ENCODE measurements at places on chromosomes 12 and 14.

- no peak for DNase-seq
Observed at GRCh38 chr12:4987076-4988046, 56.3 kb upstream of the KCNA5 start.

- DNase-seq = no peak
Observed at GRCh38 chr14:104734991-104735779, 11.2 kb downstream of the ADSS1 start.

DNA sequence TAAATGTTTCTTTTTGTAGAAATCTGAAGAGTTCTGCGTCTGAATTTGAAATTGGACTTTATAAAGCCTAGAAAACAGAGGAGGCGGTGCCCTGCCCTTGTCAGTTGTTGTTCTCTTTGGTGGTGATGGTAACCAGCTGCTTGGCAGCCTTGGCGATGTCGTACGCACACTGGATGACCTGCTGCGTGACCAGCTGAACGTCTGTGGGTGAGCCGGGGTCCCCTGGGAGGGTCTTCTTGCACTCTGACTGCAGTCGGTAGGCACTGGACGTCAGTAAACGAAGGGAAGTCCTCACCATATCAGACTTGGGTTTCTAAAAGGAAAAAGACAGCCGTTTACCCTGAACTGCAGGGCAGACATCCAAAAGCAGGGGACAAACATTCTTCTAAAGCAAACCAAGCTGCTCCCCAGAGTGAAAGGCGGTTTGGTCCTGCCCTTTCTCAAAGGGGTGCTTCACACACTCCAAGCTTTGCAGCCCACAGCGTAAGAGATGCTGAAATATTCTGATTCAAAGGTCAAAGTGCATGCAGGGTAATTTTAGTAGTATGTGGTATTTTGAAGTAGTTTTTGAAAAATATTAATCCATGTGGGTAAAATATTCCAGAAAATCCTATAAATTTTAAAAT lies 32.9 kb downstream of the TCHP start:
- DNase-seq = no peak

GRCh38 chr12:82176026-82176425 lies 182.2 kb downstream of the CCDC59 start:
- DNase-seq = no peak

DNA sequence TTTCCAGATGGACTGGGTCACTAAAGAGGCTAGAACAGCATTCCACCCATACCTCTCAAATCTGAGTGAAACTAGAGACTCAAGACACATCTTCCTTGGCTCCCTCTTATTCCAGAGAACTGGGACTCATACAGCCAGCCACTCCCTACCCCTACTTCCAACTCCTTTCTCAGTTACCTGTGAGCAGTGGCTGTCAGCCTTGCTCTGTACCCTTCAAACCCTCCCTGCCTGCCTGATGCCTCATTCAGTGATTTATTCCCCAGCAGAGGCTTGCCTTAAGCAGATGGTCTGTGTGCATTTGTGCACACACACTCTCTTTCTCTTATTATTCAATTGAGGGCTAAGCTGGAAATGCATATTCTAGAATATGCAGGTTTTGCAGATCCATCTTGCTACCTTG lies 14.6 kb downstream of the GPR84 start:
- DNase-seq = no peak

DNA sequence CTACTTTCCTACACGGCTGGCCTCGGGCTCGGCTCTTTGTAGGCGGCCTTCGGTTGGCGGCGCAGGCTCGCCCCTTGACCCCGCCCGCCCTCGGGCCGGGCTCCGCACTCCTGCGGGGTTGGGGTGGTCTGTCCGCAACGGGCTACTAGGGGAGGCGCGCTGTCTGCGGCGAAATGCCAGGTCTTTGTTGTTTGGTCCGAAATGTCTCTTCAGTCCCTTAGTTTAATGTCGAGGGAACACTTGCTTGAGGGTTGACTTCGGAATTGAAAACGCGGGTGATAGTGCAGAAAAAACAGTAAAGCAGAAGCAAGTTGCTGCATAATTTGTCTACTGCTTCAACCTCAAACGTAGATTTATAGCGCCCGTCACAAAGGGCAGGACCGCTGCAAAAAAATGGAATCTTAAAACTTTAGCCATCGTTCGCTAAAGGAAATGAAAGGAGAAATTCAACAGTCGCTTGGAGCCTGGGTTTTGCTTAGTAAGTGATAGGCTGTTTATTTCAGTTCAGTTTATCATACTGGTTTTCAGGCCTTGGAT lies 390 bp downstream of the JKAMP start:
- no peak for DNase-seq

- no peak for DNase-seq
Observed at GRCh38 chr12:25308756-25309155, 58.0 kb upstream of the KRAS start.

DNA sequence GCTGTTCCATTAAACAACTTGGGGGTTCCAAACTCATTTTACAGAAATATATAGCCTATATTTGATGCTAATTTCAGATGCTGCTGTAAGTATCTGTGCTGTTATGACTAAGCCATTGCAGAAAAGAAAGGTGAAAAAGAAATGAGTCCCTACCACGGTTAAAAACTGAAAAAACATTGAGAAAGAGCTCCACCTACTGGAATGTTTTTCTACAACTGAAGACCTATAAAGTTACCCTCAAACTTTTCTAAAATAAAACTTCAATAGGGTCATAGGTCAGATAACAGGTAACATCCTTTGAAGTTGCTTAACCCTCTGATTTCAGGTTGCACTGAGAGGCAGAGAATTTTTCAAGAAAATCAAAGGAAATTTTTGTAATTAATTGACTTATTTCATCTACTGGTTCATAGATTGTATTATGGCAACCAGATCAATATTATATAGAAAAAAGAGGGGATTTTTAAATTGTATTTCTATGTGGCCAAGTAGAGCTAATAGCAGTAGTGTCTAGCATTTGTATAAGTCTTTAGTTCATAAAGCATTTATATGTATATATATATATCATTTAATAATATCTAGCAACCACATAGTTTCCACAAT lies 279.9 kb downstream of the RPS29 start:
- peak; percentile 6 for DNase-seq

DNA sequence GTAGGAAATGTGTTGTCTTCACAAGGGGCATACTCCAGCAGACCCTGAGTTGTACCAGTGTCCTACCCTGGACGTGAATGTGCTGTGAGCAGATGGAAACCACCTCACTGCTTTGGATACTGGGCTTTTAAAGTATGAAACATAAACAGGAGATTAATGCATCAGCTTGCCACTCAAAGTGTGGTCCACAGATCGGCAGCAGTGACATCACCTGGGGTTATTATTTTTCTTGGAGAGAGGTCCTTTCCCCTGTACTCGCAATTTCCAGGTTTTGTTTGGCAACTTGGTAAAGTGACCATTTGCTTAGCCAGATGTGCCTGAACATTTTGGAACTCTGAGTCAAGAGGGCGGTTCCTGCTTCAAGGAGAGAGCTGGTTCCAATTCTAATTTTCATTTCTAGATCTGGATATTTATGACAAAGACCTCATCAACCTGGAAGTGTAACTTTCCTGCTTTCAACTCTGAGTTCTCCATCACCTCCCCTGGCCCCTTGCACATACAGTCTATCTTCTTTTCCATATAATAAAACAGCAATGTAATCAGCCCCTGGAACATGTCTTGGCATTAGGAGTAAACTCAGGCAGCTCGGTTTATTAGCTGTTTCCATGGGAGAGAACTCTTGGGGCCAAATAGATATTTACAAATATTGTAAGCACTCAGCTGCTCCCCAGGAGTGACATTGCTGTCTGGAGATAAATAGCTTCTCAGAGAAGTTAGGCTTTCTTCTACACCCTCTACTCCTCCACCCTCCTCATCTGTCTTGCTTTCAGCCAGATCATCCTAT lies 237.0 kb upstream of the TBX3 start:
- no peak for DNase-seq

- DNase-seq = no peak
Observed at GRCh38 chr14:24673534-24674203, 39.7 kb upstream of the GZMB start.

DNA sequence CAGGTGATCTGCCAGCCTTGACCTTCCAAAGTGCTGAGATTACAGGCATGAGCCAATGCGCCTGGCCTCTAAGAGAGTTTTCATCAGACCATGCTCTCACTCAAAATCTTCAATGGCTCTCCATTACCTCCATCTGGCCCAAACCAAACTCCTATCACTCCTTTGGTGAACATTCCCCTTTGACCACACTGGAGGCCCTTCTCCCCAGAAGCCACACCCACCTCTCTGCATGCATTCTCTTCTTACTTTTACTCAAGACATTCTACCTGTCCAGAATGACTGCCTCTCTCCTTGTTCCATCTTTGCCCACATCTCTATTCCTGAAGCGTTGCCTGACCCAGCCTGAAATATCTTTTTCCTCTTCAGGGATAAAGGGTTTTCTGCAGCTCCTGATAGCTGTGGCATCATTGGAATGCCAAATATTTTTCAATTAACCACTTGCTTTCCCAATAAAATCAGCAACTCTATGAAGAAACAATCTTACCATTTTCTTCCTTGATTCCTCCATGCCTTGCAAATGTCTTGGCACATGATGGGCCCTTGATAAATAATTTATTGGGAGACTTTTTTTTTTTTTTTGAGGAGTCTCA lies 15.5 kb downstream of the PLEK2 start:
- DNase-seq = no peak

- peak; percentile 6 for DNase-seq
Observed at GRCh38 chr14:31070431-31070830, 44.3 kb upstream of the STRN3 start.

GRCh38 chr14:29993143-29993542 lies 65.5 kb upstream of the PRKD1 start:
- DNase-seq = no peak

GRCh38 chr12:107362960-107363359 lies 269.6 kb upstream of the CRY1 start:
- no peak for DNase-seq

DNA sequence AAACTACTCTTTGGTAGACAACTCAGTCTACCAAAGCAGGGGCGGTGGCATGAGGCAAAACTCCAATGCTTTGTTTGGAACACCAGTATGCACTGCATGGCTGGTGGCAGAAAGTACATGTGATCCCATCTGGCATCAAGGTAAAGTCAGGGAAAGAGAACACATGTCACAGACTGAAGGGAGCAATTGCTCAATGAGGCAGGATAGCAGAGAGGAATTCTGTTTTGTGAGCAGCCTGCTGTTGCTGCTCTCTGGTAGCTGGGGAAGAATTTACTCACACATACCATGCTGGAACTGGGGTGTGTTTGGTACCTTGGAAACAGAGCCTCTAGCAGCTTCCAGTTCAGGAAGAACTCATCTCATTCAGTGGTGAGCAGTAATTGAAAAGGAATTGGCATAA lies 84.8 kb downstream of the HELB start:
- DNase-seq = no peak

- no peak for DNase-seq
Observed at GRCh38 chr14:35368139-35368460, 36.4 kb downstream of the NFKBIA start.

DNA sequence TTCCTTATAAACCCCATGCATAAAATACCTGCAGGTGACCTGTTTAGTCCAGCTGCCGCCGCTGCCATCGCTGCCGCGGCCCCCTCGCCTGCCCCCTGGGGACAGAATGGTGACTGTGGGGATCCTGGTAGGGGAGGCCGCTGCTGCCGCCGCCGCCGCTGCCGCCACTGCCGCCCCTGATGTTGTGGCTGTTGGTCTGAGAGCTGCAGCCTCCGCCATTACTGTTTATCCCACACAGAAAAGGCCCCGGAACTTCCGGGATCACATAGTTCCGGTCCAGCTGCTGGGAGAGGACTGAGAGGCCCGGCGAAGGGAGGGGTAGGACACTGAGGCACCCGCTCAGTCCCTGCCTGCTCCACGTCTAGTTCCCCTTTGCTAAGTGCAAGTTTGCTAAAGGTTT lies 244.9 kb downstream of the C12orf50 start:
- DNase-seq = no peak

- DNase-seq = peak; percentile 94
Observed at GRCh38 chr12:75814851-75815754, 216.5 kb downstream of the PHLDA1 start.

- no peak for DNase-seq
Observed at GRCh38 chr12:72829838-72830237, 557.7 kb downstream of the TRHDE start.

DNA sequence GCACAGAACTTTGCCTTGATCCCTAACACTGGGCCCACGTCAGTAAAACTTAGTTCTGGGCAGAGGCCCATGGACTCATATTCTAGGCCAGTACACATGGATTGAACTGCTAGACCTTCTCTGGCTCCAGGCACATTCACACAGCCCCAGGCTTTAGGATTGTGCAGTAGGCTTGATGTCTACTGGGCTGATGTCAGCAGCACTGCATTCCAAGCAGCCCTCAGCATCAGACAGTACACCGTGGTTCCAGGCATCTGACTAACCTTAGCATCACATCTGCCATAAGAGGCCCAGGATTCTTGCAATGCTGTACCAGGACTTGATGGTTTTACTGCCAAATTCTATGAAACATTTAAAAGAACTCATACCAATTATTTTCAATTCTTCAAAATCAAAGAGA lies 301.9 kb downstream of the CCER1 start:
- no peak for DNase-seq

DNA sequence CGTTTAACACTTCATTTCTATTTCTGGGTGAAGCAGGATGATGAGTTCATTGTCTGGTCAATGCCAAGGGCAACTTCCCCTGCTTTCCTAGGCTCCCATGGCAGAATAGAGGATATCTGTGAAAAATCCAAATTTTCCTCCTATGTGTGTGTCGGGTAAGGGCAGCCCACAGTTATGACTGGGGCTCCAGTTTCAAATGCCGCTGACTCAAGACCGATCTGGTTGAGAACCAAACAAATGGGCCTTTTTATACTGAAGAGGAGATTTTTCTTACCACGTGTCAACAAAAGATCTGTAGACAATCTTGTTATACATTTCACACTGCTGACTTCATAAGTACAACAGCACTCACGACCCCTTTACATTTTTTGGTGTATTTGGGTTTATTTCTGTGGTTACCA lies 120.8 kb downstream of the CHST11 start:
- DNase-seq = no peak

DNA sequence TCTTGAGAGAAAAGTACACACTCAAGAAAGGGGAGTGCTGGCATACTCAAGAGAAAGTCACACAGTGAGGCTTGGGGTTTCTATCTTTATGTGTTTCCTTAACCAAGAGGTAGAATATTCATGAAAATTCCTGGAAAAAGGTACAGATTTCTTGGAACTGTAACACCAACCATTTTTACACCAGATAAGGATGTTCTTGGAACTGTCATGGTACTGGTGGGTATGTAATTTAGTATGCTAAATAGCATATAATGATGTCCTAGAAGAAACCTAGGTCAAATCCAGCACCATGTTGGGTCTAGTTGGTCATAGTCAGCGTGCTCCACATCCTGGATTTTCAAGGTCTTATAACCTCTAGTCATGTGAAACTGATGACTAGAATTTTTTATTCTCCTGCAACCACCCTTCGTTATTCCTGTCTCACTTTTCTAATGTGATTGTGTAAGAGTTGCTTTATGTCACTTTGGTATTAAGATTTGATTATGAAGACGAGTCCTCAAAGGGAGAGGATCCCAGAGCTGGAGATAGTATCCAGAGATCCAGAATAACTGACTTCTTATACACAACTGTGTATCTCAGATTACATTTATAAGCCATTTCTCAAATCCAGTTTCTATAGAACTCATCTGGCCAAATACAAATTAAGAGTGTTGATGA lies 510.1 kb downstream of the TMTC2 start:
- DNase-seq = no peak

- no peak for DNase-seq
Observed at GRCh38 chr14:21313512-21313911, 33.6 kb downstream of the RPGRIP1 start.

Data from Caki2 (cell line).